Erythroblast (primary cell): ENCODE measurements at places on chromosomes 1 and 21.
A peak's percentile ranks its signal among the peaks of the same experiment; 100 is the strongest.

GRCh38 chr1:88022516-88022915 lies 661.6 kb upstream of the PKN2 start:
- DNase-seq, result no peak

- peak; percentile 47 for DNase-seq
Observed at GRCh38 chr1:8962812-8963530, 17.3 kb downstream of the CA6 start.

DNA sequence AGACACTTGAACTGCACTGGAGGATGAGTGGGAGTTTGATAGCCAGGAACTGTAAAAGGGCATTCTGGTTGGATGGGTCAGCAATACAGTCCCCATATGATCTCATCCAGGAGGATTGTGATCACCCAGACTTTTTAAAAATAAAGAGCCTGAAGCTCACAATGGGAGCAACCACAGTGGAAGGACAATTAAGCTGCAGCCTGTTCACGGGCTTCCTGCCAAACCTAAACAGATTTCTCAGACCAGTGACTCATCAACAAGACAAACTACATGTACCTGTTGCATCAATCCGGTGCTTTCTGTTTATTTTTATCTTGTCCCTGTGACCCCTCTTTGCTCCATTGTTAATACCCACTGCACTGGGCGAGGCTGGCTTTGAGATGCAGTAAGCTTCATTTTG lies 52.3 kb downstream of the PAPPA2 start:
- no peak for DNase-seq

- DNase-seq, result no peak
Observed at GRCh38 chr1:39501666-39502065, 10.2 kb downstream of the BMP8A start.

DNA sequence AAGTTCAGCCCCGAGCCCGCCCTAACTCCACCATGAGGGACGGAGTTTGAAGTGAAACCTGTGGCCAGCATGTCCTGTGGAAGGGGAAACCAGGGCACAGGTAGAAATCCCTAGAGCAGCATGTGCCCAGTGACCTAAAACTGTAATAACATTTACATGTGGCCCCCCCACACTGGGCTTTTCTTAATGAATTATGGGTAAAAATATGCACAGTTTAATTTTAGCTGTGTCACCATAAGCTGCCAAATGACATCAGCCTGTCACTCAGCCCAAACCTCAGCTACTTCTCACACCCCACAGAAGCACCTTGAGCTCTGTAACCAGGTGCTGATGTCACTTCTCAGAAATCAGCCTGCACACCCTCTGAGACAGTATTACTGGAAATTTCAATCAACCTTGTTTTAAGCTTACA lies 50.0 kb upstream of the SLC19A1 start:
- DNase-seq, result peak; percentile 28

- DNase-seq, result no peak
Observed at GRCh38 chr21:16199539-16199938, 469.8 kb downstream of the USP25 start.

GRCh38 chr1:42860339-42861013 lies 14.1 kb downstream of the ZNF691 start:
- no peak for DNase-seq

DNA sequence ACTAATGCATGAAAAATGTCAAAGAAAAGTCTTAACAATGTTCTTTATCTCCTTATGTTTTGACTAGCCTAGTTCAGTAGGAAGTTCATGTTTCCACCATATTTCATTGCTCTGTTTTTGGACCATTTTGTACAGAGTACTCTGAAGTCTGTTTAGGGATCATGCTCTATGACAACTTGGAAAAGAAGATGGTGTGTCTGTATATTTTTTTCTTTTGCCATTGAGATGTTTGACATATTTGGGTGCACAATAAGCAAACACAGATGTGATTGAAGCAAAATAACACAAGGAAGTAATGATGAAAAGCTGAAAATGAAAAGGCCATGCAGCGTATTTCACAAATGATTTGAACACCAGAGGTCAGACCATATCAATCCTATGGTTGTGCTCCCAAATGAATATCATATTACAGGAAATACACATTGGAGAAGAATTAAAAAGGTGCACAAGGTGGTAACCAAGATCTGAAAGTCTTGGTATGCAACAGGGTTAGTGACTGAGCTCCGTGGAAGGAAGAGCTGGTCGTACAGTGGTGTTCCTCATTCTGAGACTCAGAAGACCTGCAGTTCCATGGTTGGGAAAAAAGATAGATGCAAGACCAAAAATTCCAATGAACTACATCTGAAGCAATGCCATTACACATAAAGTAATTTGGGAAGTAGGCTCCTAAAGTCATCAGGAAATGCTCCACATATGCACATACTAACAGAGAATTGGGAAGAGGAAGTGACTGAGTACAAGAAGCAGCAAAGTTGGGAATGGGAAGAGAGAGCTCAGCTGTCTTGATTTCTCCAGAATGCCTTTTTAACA lies 463.5 kb downstream of the LMO4 start:
- DNase-seq, result no peak

- DNase-seq, result no peak
Observed at GRCh38 chr1:42263019-42263418, 72.0 kb downstream of the FOXJ3 start.

DNA sequence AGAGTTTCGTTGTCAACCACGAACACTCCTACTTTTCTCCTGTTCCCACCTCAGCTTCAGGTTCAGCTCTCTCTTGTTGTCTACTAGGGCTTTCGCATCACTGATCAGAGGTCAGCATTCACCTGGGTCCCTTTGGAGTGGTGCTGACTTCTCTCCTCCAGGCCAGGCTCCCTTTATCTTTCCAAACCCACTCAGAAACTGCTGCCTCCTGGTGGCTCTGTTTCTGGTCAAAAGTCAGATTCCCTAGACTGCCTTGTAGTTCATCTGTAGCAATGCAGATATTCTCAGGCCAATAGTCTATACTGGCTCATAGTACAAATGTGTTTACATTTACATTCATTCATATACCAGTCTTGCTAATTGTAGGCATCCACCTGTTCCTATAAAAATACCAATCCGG lies 6.4 kb upstream of the ERI3 start:
- peak; percentile 19 for DNase-seq

DNA sequence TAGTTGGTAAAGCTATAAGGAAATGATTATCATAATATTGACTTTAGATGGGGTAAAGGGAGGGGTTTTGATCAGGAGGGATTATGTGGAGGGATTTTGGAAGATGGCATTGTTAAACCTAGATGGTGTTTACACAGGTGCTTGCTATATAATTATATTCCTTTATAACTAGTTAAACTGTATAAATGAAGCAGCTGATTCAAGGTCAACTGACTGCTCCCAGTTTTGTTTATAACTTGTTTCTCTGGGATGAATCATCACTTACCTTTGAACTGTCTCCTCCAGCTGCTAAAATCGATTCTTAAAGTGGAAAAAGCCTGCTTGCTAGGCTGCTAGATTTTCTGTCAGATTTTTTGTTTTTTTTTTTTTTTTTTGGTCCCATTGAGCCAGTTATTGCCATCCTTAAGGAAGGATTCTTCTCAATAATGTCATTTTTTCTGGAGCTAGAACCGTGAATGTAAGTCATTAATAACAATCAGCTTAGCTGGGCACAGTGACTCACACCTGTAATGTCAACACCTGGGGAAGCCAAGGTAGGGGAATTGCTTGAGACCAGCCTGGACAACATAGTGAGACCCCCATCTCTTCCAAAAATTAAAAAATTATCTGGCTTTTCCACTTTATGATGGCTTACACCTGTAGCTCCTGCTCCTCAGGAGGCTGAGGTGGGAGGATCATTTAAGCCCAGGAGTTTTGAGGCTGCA lies 153.2 kb downstream of the PIK3R3 start:
- DNase-seq, result no peak

DNA sequence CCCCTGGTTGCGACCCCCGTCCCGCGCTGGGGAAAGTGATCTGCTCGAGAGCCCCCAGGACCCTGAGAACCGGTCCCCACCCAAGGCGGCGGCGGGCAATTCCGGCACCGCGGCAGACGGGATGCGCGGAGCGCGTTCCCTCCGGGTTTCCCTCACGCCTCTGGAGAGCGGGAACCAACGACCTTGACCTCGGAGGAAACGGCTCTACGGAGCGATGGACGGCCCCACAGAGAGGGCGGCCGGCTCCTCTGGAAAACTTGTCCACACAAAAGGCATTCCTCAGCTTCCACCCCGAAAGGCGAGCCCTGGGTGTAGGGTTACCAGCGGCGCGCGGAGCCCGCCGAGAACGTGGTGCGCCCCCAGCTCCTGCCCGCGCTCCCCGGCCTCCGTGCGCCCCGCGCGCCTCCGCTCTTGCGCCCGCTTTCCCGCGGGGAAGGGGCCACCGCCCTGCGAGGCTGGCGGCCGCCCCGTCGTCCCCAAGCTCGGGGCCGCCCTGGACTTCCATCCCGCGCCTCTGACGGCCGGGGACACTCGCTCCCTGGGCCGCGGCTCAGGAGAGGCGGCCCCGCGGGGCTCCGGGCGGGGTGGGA lies 391 bp upstream of the KIAA1614 start:
- no peak for DNase-seq

- no peak for DNase-seq
Observed at GRCh38 chr1:195664628-195665027, 943.6 kb downstream of the KCNT2 start.

GRCh38 chr1:81008293-81008692 lies 792.4 kb upstream of the ADGRL2 start:
- DNase-seq, result no peak

DNA sequence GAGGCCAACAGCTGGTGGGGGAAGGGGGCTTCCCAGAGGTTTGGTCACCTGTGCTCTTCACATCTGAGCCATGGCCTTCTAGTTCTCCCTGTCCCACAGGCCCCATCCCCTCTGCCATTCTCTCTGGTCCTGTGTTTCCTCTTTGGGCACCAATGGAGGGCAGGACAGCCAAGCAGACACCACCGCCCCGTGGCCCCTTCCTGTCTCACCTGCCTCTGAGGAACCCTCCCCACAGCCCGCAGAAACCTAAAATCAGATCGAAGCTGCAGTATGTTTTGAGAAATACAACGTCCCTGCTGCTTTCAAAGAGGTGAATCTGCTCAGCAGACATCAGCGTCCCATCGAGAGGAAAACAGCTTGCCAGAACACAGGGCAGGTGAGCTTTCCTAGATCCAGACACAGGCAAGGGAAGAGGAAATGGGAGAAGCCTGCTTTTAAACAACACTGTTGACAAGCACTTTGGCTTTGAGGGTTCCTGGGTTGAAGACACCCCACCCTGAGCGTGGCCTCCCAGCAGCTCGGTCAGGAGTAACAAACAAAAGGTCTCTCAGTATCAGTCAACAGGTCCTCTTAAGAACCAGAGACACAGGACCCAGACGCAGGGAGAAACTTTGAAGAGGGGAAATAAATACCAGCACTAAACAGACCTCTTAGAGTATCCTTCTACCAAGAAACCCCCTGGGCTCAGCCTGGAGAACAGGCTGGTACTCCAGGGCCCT lies 2.3 kb downstream of the PANK4 start:
- no peak for DNase-seq

DNA sequence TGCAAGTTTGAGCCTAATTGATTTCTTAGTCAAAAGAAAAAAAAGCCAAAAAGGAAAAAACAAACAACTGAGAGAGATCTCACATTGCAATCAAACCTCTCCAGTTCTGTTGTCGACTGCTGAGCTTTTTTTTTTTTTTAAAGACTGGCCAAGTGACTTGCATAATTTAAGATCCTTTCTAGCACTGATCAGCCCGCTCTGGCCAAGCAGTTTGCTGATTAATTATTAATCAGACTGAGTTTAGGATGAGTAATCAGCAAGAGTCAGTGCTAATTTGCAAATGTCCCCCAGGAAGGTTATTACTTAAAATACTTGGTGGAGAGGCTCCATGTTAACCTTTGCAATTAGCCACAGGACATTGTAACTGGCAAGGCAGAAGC lies 39.3 kb downstream of the HMGB4 start:
- DNase-seq, result no peak

DNA sequence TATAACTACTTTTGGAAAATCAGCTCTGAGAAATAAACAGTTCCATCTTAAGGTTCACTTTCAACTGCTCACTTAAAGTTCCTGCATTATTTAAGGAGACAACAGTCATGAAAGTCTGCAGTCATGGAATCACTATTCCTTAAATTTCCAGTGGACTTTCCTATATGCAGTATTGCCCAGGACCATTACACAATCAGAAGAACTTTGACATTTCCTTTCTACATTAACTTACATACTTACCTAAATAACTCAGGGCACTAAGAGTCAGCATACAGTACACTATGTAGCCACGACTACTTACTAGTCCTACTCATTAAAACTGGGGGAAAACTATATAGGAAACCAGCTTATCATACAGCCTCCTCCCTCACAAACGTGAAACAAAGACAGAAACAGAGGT lies 220.1 kb downstream of the SLC45A1 start:
- DNase-seq, result no peak

- DNase-seq, result peak; percentile 85
Observed at GRCh38 chr1:65255035-65255655, 54.2 kb upstream of the DNAJC6 start.

DNA sequence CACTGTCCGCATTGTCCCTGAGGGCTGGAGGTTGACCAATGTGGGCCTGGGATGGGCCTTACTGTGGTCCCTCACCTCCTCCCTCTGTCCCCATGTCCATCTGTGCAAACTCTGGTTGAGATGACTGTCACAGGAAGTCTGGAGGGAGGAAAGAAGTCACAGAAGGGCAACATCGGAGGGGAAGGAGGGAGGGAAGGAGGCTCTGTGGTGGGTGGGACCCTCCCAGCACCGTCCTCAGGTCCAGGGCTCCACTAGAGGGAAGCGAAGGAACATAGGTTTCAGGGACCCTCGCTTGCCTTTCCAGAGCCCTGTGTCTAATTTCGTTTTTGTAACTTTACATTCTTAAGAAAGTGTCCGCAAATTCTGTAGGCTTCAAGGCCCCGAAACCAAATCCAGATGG lies 111.3 kb upstream of the SLC44A3 start:
- DNase-seq, result no peak

GRCh38 chr1:205690122-205690756 lies 9.9 kb upstream of the SLC45A3 start:
- no peak for DNase-seq

DNA sequence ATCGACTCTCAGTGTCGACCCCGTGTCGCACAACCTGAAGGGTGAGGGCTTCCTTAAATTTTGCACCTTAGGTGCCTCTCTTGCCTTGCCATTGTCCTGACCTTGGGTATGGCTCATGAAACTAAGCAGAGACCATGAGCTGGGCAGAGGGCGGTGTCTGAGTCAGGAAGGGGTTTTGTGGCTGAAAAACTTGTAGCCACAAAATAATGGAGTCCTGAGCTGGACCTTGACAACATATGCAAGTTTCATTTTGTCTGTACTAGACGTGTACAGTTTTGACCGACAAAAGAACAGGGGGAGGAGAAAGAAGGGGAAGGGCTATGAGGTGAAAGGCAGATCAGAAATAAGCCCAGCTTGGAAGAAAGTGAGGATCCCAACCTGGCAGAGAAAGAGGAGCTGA lies 8.3 kb upstream of the RUNX1 start:
- no peak for DNase-seq

GRCh38 chr1:42738678-42739226 lies 1.3 kb downstream of the CLDN19 start:
- DNase-seq, result no peak

DNA sequence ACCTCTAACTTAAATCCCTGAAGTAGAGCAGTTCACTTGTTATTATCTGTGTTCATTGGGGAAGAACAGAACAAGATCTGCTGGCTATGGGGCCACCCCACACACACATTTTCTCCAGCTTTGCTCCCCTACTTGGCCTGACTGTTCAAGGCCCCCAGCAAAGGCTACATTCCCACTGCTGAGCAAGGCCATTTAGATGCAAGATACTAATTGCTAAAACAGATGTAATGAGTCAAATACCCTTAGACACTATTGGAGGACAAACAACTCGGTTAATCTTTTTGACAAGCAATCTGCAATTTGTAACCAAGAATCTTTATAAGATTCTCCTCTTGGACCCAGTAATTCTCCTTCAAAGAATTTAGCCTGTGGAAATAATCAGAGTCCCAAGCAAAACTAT lies 67.7 kb downstream of the NAV1 start:
- DNase-seq, result no peak
